T-cell (primary cell): ENCODE measurements at places on chromosomes 3 and 15. TPM values are rescaled to one million over a fixed set of nuclear protein-coding genes. Genes with fewer than 3 reads are reported as not detected.

Gene SLC7A14
- total RNA-seq: not detected

Gene CLCN2
- 3.2 TPM for total RNA-seq

- no peak overlapping the region for H3K27ac ChIP-seq
- H3K27me3 ChIP-seq: no peaks in the 10 kb centered on the region
- DNase-seq: no peak
- H3K4me3 ChIP-seq: no peak overlapping the region
- no peaks in the 10 kb centered on the region for H3K36me3 ChIP-seq
- no peaks in the 10 kb centered on the region for H3K4me1 ChIP-seq
These were observed 54.3 kb downstream of the LRRN1 start for GRCh38 chr3:3853544-3853943.

GRCh38 chr3:65979731-65980130 is 59.0 kb downstream of the MAGI1 start:
- H3K36me3 ChIP-seq: no peaks in the 10 kb centered on the region
- no peaks in the 10 kb centered on the region for H3K27me3 ChIP-seq
- no peak for DNase-seq
- no peak overlapping the region for H3K4me3 ChIP-seq
- no peaks in the 10 kb centered on the region for H3K4me1 ChIP-seq
- no peak overlapping the region for H3K27ac ChIP-seq

Gene CASR
- total RNA-seq: not detected

Gene DCLK3
- total RNA-seq: not detected

Gene TRIM42
- total RNA-seq: not detected

Gene STRIT1
- not detected for total RNA-seq

Gene DUOXA1
- 0.91 TPM for total RNA-seq

DNA sequence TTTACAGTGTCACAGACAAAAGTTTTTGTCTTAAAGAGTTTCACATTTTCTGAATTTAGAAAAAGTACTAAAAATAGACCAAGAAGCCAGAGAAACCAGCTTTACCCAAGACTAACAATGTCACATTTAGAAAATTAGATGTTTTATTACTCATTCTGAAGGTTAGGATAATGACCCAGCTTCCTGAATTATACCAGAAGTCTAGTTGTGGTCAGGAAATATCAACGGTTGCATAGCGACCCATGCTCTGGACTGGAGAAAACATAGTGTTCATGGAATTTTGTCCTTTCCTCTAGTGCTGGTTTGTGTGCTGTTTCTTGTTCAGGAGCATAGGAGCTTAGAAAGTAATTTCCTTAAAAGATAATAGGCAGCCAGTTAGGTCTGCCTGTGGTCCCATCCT is 59.0 kb downstream of the DPPA2 start:
- H3K27ac ChIP-seq: no peak overlapping the region
- no peak overlapping the region for H3K4me3 ChIP-seq
- H3K36me3 ChIP-seq: no peaks in the 10 kb centered on the region
- DNase-seq: no peak
- H3K4me1 ChIP-seq: no peaks in the 10 kb centered on the region
- H3K27me3 ChIP-seq: no peaks in the 10 kb centered on the region

DNA sequence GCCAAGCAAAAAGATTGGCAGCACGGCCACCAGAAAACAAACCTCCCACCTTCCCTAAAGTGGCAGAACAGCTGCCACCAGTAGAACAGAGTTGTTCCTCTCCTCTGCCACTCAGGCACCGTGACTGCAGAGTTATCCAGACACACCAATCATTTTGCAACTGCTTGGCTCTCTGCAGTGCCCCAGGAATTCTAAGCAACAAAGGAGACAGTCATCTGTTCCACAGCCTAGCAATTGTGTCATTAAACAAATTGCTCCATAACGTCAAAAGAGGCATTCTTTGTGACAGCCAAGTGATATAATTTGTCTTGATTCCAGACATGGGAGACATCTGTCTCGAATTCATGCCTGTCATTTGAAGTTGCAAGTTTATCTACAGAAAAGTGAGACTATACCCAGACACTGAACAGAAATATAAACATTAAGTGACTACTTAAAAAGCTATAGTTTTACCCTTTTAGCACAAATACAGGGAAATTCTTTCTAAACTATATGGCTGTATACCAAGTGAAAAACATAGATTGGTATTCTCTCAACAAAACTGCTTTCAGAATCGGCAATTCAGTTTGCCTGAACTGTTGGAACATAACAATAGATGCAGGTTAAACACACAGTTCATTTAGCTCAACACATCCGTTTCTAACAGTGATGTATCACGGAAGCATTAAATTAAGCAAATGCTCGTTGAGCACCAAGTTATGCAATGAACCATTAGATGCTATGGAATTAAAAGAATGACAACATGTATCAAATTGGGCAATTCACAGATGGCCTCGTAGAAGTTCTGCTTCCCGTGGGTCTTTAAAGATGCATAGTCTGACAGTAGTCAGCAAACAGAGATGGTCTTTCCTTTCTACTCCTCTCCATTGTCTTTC is 281.3 kb downstream of the FGF12 start:
- DNase-seq: no peak
- H3K27me3 ChIP-seq: no peaks in the 10 kb centered on the region
- H3K27ac ChIP-seq: no peak overlapping the region
- no peak overlapping the region for H3K4me3 ChIP-seq
- no peaks in the 10 kb centered on the region for H3K4me1 ChIP-seq
- no peaks in the 10 kb centered on the region for H3K36me3 ChIP-seq

DNA sequence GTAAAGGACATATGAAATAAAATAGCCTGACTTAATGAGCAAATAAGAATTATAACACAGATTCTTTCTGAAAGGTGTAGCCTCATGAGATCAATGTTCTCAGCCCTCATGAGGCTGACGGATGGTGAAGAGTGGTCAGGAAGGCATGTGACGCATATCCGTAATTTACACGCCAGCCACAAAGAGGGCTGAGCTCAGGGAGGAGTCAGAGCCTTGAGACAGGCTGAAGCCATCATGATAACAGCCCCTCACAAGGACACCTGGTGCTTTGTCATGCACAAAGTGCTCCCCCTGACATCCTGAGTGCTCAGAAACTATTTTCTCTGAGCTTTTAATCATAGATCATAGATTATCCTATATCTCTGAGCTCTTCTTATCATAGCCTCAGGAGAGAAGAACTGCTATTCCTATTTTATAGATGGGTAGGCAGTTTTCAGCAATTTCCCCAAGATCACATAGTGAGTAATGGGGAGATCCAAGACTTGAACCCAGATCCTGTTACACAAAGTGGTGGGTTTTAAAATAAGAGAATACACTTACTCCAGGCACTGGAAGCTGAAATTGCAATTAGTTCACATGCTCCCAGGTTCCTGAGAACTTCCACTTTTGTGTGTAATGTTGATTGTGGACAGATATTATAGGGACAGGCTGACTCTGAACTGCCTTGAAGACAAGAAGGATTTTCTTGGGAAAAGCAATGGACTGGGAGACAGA is 267.1 kb downstream of the RPLP1 start:
- H3K36me3 ChIP-seq: no peaks in the 10 kb centered on the region
- peaks cover 4% of the 10 kb centered on the region for H3K27me3 ChIP-seq
- H3K4me3 ChIP-seq: no peak overlapping the region
- DNase-seq: peak; percentile 78

Gene TMEM212
- not detected for total RNA-seq

DNA sequence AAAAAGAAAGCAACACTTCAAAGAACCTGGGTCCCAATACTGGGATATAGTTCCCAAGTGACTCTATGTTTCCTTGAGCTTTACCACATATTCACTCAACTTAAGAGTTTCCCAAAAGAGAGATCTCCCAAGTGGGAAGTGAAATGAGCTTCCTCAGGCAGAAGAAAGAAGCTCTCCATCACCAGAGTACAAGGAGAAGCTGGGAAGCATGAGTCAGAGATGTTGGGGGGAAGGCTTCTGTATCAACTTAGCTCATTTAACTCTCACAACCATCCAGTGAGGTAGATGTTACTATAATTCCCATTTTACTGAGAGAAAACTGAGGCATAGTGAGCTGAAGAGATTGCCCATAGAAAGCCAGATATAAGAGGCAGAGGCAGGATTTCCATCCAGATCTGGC is 47.0 kb upstream of the TRIM42 start:
- DNase-seq: no peak
- no peak overlapping the region for H3K27ac ChIP-seq

Gene PDIA3
- 190 TPM for total RNA-seq

Gene PPARG
- 0.35 TPM for total RNA-seq

DNA sequence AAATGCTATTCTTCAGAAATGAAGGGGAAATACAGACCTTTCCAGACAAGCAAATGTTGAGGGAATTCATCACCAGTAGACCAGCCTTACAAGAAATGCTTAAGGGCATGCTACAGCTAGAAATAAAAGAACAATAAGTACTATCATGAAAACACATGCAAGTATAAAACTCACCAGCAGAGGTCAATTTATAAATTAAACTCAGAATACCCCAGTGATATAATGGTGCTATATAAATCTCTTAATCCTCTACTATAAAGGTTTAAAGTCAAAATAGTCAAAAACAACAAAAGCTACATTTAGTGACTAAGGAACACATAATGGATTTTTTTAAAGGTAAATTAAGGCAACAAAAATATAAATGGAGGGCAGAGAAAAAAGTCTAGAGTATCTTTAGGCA is 142.5 kb downstream of the CPNE4 start:
- H3K4me1 ChIP-seq: no peaks in the 10 kb centered on the region
- no peak overlapping the region for H3K4me3 ChIP-seq
- DNase-seq: no peak
- no peaks in the 10 kb centered on the region for H3K27me3 ChIP-seq
- H3K27ac ChIP-seq: no peak overlapping the region
- H3K36me3 ChIP-seq: no peaks in the 10 kb centered on the region

GRCh38 chr3:131655070-131655690 is 152.4 kb upstream of the MRPL3 start:
- no peaks in the 10 kb centered on the region for H3K4me1 ChIP-seq
- no peak for DNase-seq
- no peak overlapping the region for H3K4me3 ChIP-seq

Gene FGD5
- 0.32 TPM for total RNA-seq

Gene BUB1B
- 0.79 TPM for total RNA-seq

Gene DPPA2
- not detected for total RNA-seq

Gene PLA2G4D
- not detected for total RNA-seq

DNA sequence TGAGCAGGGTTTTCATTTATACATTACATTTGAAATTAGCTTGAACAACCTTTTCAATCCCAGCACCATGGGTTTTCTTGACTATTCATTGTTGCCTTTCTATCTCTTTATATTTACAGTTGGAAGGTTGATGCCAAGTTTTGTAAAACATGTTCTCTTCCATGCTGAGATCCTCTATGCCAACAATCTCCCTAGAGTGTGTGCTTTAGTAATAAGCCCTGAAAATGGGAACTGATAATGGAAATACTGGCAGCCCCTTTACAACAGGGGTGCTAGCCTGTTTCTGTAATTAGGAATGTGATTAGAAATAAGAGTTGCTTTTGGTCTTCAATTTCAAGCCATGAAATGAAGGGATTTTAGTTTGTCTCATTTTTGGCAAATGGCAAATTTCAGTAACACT is 239.9 kb upstream of the NAALADL2 start:
- H3K4me1 ChIP-seq: no peaks in the 10 kb centered on the region
- H3K27ac ChIP-seq: no peak overlapping the region
- H3K4me3 ChIP-seq: no peak overlapping the region

- no peak overlapping the region for H3K27ac ChIP-seq
- H3K4me3 ChIP-seq: no peak overlapping the region
- H3K27me3 ChIP-seq: no peaks in the 10 kb centered on the region
- no peak for DNase-seq
- H3K4me1 ChIP-seq: no peaks in the 10 kb centered on the region
These were observed 1010.6 kb downstream of the ROBO2 start for GRCh38 chr3:78050276-78051065.

- H3K27ac ChIP-seq: no peak overlapping the region
- DNase-seq: no peak
- H3K4me1 ChIP-seq: peaks cover 17% of the 10 kb centered on the region
- H3K27me3 ChIP-seq: no peaks in the 10 kb centered on the region
These were observed 36.9 kb downstream of the GPR171 start for GRCh38 chr3:151166161-151166560.

GRCh38 chr3:126676919-126677705 is 22.2 kb upstream of the TXNRD3 start:
- H3K36me3 ChIP-seq: no peaks in the 10 kb centered on the region
- no peak overlapping the region for H3K27ac ChIP-seq
- no peaks in the 10 kb centered on the region for H3K4me1 ChIP-seq
- DNase-seq: no peak
- no peak overlapping the region for H3K4me3 ChIP-seq

Gene FOXL2NB
- total RNA-seq: not detected

- no peak overlapping the region for H3K27ac ChIP-seq
- no peaks in the 10 kb centered on the region for H3K27me3 ChIP-seq
- peaks cover 16% of the 10 kb centered on the region for H3K36me3 ChIP-seq
- H3K4me3 ChIP-seq: no peak overlapping the region
- DNase-seq: no peak
- no peaks in the 10 kb centered on the region for H3K4me1 ChIP-seq
These were observed 41.5 kb downstream of the CP start for GRCh38 chr3:149180057-149180573.

GRCh38 chr15:61467823-61468222 is 238.7 kb upstream of the RORA start:
- H3K4me1 ChIP-seq: no peaks in the 10 kb centered on the region
- no peaks in the 10 kb centered on the region for H3K27me3 ChIP-seq
- H3K4me3 ChIP-seq: no peak overlapping the region
- no peak overlapping the region for H3K27ac ChIP-seq
- H3K36me3 ChIP-seq: no peaks in the 10 kb centered on the region
- DNase-seq: no peak

Gene CYP1A1
- total RNA-seq: not detected

DNA sequence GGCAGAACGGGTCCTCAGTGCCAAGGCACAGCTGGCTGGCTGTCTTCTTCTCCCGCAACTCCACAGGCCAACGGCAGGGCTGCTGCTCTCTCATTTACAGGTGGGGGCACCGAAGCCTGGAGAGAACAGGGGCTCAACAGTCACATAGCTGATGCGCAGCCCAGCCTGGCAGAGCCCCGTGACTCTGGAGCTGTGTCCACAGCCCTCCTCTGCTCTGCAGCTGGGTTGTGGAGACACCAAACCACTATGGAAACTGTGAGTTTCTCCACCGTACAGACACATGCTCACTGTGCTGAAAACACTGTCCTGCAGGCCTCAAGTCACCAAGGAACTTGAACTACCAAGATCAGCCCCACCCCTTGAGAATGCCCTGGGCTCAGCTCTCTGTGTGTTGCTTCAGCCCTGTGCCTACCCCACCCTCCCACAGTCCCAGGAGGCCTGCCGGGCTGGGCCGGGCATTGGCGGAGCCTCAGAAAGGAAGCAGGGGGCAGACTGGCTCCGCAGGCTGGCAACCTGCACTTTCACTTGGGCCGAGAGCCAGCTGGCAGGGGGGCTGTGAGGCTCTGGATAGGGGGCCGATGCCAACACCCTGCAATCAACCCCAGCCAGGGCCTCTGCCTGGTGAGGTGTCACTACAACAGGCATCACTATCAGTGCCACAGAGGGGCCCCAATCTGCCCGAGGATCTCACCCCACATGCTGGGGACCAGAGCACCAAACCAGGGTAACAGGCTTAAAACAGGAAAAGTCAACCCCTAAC is 113.7 kb upstream of the RPL32 start:
- peaks cover 20% of the 10 kb centered on the region for H3K36me3 ChIP-seq
- H3K27ac ChIP-seq: no peak overlapping the region
- DNase-seq: no peak
